ENCODE measurements at places on chromosomes 12 and 14.

GRCh38 chr12:100324498-100324897 lies 32.4 kb upstream of the SLC17A8 start:
- DNase-seq: no peak

DNA sequence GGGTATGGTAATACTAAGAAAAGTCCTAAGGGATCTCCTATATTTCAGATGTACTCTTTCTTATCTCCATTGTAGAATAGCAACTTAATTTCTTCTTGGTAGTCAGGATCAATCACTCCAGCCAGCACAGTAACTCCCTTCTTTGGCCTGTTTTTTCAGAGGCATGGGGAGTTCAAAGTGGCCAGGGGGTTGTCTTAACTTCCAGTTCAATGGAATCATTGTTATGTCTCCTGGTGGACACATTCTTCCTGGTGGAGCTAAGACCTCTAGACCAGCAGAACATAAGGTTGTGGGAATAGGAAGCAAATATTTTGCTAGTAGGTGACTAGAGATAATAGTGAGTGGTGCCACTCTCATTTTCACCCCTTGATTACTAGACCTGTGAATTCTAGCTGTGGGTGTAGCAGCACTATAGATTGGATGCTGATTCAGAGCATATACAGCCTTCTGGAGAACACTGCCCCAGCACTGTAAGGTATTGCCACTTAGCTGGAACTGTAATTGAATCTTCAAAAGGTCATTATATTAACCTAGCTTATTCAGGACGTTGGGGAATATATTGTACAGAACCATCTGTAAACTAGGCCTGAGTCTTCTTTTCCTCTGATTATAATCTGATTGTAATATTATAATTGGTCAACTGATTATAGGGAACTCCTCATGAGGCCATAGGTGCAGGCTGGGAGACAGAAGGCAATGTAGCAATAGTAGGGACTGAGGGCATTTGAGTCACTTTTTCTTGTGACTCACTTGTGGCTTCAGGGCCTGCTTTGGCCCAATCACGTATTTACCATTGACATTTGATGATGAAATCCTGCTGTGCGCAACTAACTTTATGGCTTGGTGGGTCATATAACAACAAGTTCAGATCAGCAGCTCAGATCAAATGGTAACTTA lies 60.2 kb upstream of the ATP2B1 start:
- DNase-seq: no peak

DNA sequence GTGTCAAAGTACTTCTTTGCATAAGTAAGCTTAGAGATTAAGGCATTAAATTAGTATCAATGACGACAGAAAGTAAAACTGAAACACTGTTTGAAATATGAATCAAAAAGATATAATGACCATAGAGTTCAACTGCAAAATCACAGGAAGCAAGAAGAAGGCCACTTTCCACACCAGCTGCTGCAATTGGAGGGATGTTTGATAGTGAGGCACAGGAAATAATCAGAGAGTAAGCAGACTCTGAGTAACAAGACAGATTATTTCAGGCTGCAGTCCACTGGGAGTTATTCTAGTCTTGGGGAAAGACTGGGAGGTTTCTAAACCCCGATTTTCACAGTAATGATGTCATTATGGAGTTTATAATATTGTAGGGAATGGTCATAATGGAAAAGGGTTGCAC lies 12.9 kb downstream of the MDGA2 start:
- no peak for DNase-seq

- DNase-seq: no peak
These were observed 107.6 kb downstream of the APAF1 start for GRCh38 chr12:98752726-98753125.

- no peak for DNase-seq
These were observed 107.3 kb downstream of the SAMD4A start for GRCh38 chr14:54674046-54674741.

- DNase-seq: no peak
These were observed 6.3 kb downstream of the TESC start for GRCh38 chr12:117092886-117093285.

DNA sequence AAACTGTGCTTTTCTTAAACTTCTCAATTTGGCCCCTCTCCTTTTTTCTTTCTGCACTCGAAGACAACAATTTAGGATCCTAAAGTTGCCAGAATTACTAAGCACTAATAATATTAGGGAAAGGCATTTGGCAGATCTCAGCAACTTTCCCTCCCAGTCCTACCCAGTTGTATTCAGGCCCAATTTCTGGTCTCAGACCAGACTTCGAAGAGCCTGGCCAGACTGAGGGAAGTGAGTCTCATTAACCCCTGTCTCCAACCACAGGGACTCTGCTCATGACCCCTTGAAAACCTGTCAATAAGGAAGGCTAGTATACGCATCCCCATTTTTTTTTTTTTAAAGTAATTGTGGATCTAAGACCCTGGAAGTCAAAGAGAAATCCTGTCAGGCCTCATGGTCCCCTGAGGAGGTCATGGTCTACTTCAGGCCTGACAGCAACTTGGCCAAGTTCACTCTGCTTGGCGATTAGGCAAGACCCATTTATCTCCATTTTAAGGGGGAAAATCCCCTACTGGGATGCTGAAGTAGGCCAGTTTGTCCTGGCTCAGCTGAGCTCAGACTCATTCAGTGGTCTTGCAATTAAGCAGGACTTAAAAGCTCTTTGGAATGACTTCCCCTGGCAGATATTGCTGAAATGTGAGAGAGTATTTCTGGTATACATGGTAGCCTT lies 521.0 kb downstream of the FUT8 start:
- DNase-seq: no peak

DNA sequence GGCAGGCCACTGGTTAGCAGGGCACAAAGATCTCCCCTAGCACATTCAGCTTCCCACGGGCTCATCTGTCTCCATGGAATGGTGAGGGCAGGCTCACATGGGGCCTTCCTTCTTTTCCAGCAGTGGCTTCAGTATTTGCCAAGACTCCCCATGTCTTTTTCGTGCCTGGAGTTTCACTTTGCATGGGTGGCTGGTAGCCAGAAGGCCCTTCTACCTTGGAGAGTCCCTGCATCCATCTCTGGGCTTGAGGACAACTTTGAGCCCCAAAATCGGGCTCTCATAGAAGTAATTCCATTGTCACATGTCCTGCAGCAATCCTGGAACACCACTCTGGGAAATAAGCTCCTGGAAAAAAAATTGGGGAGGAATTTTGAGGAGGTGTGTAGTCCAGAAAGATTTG lies 42.1 kb downstream of the NFKBIA start:
- DNase-seq: no peak

DNA sequence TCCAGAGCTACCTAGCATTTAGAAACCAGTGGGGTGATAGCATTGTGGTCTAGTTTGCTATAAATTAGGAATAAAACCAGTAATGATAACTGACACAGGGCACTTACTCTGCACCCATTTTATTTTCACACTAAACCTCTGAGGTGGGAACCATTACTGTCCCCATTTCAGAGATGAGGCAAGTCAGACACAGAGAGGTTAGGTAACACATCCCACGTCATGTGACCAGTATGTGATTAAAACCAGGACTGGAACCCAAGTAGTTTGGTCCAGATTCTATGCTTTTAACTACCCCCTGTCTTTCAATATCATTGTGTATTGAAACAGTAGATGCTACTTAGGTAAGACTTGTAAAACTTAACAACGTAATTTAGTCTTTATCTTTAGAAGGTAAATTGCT lies 110.2 kb downstream of the PLXNC1 start:
- DNase-seq: no peak

- no peak for DNase-seq
These were observed 158.2 kb upstream of the NTF3 start for GRCh38 chr12:5273709-5274108.

- DNase-seq: no peak
These were observed 20.0 kb downstream of the NFKBIA start for GRCh38 chr14:35384455-35385041.

- no peak for DNase-seq
These were observed 18.0 kb upstream of the MYO1H start for GRCh38 chr12:109329686-109330085.

DNA sequence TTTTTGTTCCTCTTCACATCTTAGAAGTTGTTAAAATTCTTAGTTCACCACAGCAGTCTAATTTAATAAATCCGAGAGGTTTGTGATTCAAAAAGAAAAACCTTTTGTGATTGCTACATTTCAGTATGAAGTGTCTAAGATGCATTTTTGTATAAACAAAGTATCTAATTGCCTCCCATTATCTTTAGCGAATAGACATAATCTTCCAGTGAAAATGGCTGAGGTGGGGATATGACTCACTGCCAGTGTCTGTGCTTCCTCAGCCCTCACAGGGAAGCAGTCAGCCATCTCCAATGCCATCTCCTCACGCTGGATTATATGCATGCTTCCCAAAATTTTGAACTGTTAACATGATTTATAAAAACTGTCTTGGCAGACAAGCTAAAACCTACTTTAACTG lies 7.6 kb downstream of the GCH1 start:
- DNase-seq: no peak

DNA sequence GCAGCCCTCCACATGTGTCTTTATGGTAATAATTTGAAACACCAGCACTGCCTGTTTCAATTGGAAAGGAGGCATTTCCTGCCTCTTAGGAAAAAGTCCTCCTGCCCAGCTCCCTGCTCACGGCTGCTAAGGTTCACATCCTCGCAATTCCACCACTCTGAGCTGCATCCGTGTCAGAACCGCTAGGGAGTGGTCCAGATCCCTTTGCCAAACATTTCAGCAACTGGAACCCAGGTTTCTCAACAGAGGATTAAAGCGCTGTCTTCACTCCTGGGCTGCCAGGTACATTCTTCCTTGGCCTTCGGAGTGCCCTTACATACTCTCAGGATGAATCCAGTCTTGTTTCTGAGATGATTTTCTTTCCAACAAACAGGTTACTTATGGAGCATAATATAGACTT lies 23.3 kb downstream of the C14orf132 start:
- no peak for DNase-seq

DNA sequence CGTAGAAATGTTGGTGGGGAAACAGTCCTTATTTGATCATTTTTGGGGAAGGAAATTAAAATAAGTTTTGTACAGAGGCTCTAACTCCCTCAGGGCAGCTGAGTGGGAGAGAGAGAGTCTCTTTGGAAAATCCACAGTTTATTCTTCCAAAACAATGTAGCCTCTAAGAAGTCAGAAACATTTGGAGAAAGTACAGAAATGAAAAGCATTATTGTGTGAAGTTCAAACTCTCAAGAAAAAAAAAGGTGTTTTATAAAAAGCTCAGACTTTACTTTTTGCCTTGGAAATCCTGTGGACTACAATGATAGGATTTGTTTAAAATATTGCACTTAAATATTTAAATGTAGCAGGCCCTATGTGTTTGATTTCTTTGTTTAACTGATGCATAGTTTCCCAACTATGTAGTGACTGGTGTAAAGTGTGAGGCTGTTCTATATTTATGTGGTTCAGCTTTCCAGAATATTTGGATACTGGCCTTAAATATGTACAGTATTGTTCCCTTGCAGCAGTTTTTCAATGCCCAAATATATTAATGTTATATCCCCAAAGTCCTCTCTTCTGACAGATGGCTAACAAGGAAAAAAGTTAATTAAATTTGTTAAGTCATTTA lies 82.0 kb upstream of the OTOGL start:
- no peak for DNase-seq

- DNase-seq: no peak
These were observed 1.3 kb downstream of the RNASE6 start for GRCh38 chr14:20782280-20782890.

- DNase-seq: no peak
These were observed 2.8 kb downstream of the KLRC4 start for GRCh38 chr12:10406725-10407124.

GRCh38 chr14:59454139-59454538 lies 11.0 kb downstream of the GPR135 start:
- DNase-seq: no peak
